Progenitor cell of endocrine pancreas (in vitro differentiated cells): ENCODE measurements at places on chromosomes 11 and 22.

GRCh38 chr22:36776722-36777121 lies 803 bp upstream of the IFT27 start:
- no peak for DNase-seq

DNA sequence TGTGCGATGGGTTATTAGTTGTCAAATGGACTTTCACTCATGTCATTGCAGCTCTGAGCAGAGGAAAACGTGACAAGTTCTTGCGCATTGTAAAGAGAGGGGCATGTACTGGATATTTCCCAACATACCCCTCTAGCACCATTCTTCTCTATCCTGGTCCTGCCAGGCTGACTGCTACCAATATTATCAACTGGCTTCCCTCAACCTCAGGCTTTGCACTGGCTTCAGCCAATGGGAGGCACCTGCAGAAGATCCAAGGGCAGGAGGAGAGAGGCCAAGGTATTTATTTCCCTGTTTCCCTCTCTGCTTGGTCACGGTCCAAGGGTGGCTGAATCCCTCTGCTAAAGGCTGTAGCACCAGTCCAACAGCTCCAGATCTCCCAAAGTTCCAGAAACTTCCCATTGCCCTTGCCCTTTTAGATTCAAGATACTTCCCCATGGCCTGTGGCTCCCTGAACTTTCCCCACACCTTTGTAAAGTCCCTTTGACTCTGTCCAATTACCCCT lies 175.6 kb upstream of the NECTIN1 start:
- no peak for DNase-seq

GRCh38 chr11:87299041-87299481 lies 261.3 kb downstream of the TMEM135 start:
- no peak for DNase-seq

- DNase-seq: no peak
Measured at GRCh38 chr11:30789270-30789669, 203.1 kb upstream of the MPPED2 start.

GRCh38 chr22:28594797-28595462 lies 84.7 kb downstream of the TTC28 start:
- no peak for DNase-seq

- DNase-seq: peak; percentile 49
Measured at GRCh38 chr11:65781152-65781961, 581 bp upstream of the AP5B1 start.

GRCh38 chr22:44871782-44872181 lies 119.4 kb downstream of the ARHGAP8 start:
- no peak for DNase-seq

DNA sequence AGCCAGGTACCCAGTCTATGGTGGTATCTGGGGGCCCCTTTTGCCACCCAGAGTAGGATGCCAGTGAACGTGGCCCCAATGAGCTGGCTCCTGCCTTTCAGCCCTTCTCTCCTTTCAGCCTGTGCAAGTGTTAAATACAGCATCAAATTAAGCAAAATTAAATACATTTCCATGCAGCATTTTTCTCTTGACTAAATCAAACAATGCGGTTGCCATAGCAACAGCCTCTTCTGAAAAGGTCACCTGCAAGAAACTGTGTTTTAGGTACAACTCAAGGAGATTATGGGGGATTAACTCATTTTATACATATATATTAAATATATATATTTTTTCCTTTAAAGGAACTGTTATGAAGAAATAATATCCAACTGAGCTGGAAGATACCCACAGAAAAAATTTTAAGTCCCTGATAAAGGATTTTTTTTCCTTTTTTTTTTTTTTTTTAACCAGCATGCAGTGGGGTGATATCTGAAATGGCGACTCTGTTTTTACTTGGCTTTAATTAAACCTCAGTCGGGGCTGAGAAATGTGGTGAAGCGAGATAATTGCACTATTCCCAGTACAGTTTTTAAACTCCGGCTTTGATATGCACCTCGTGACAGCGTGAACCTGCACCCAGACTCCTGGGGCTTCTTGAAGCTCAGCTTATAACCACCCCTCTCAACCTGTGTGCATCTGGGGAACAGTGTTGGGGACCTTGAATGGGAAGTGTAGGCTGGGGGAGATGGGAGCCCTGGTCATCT lies 115.3 kb downstream of the PKNOX2 start:
- DNase-seq: no peak

DNA sequence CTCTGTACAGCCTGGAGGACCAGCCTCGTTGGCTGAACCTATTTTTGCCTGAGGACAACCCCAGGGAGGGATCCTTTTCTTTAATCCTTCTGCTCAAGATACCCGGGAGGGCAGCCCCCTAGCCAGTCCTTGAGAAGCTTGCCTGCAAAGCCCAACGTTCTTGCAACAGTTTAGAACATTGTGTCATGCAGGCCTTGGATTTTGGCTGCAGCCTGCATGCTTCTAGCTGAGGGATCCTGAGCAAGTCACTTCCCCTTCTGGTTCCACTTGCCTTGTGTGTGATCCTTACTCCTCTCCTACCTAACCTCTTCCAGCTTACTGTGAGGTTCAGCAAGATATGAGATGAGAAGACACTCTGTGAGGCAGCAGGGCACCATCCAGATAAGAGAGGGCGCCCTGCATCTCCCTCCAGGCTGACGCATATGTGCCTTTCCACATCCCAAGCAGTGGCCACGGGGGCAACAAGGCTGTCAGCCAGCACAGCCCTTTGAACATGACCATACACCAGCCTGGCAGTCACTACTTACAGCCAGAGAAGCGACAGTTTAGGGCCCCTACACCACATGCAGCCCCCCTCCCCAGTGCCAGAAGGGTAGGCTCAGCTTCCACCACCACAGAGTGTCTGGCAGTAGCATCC lies 76.1 kb downstream of the C11orf58 start:
- no peak for DNase-seq

DNA sequence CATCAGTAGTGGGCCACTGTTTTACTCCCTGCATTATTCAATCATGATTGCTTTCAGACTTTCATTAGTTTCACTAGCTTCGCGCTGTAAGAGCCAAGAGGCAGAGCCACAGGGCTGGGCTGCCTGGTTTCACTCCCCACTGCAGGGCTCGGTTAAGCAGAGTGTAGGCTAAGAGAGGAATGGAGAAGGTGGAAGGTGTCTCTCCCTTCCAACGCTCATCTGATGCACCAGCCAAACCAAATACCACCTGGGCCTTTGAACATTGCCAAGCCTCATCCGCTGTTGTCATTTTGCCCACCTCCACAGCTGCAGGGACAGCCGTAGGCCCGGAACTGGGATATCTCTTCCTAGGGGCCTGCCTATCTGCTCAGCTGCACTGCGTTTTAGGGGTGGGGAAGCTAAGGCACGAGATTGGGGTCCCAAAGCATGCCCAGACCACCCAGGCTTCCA lies 480 bp upstream of the SMARCB1 start:
- DNase-seq: no peak

- DNase-seq: no peak
Measured at GRCh38 chr11:45725121-45725520, 59.7 kb upstream of the CHST1 start.

GRCh38 chr11:44601471-44602370 lies 36.3 kb downstream of the CD82 start:
- DNase-seq: no peak

GRCh38 chr11:66649903-66650302 lies 11.4 kb downstream of the RBM4 start:
- no peak for DNase-seq

DNA sequence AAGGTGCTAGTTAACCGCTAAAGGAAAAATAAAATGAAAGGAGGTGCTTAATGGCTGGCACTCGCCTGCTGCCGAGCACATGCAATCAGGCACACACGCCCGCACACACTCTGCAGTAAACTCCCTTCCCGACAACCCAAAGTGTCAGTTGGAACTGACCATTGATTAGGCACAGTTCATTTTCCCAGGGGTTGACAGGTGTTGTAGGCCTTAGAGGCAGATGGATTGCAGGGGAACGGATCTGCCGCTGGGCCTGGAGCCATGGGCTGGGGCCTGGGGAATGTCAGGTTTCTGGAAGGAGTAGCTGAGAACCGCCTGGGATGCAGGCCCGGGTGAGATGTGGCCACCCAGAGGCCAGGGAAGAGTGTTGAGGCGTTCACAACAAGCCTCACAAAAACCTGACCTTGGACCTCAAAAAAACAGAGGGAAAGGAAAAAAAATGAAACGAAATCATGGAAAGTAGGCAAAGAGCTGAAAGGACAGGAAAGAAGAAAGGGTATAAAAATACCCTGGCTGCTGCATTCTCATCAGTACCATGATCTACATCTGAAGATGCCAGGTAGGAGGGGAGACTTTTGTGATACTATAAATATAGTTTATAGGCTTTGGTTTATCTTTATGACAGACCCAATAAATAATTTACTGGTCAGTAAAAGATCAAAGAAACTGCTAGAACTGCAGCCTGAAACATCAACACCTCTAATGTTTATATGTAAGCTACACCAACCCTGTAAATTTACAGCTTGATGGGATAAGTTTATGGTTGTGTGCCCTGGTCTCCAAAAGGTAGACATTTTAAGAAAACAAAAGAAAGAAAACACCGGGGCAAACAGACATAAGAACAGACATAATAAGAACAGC lies 313.4 kb downstream of the BUD13 start:
- no peak for DNase-seq

GRCh38 chr11:102680945-102681344 lies 24.6 kb downstream of the MMP27 start:
- no peak for DNase-seq

DNA sequence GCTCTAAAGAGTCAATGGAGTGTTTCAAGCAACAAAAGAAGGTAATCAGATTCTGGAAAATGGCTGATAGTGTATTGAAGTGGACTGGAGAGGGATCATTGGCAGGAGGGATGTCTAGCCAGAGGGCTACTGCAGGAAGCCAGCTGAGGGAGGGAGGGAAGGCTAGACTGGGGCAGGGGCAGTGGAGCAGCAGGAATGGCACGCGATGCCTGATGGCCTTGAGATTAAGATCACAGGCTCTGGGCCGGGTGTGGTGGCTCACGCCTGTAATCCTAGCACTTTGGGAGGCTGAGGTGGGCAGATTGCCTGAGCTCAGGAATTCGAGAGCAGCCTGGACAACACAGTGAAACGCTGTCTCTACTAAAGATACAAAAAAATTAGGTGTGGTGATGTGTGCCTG lies 47.5 kb upstream of the PRDM11 start:
- DNase-seq: no peak
